ENCODE measurements at places on chromosomes 3 and 15.

DNA sequence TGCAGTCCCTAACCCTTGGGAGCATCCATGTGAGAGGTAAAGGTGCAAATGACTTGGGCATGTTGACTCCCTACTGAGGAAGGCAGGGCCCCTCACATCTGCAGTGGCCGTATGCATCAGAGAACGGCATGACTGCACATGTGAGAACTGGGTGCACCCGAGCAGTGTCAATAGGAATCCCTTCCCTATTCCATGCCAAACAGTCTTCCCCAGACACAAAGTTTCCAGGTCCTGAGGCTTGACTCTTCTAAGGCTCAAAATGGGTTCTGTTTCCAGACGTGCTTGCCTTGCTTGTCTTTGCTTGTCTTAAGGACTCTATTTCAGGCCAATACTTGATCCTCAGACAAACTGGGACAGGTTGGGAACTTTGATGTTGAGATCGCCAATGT lies 20.5 kb upstream of the ANPEP start:
- no peak for DNase-seq

DNA sequence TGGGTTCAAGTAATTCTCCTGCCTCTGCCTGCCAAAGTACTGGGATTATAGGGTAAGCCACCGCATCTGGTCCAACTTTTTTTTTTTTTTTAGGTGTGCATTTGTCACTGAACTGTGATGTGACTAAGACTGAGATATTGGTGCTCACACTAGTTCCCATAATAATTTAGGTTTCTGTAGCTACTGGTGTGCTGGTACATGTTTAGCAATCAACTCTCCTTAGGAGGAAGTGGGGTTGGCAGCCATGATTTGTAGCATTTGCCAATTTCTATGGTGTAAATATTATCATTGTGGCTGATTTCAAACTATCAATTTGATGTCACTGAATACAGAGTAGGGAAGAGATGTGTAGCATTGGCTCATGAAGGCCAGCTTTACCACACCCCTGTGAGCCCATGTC lies 372.7 kb downstream of the EDEM1 start:
- DNase-seq: no peak

DNA sequence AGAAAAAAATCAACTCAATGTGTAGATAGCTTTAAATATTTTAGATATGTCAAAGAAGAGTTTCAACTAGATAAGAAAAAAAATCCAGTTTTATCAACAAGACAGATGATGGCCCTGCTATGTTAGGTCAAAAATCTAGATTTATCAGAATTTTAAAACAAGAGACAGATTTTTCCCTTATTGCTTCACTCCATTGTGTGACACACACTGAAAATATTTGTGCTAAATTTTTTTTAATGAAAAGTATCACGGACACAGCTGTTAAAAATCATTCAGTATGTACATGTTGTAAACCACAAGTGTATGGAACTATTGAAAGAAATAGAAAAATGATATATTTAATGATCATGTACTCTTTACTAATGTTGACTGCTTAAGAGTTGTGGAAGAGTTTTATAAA lies 43.6 kb downstream of the FOXB1 start:
- no peak for DNase-seq

GRCh38 chr3:44887101-44887500 lies 12.7 kb downstream of the TGM4 start:
- no peak for DNase-seq

DNA sequence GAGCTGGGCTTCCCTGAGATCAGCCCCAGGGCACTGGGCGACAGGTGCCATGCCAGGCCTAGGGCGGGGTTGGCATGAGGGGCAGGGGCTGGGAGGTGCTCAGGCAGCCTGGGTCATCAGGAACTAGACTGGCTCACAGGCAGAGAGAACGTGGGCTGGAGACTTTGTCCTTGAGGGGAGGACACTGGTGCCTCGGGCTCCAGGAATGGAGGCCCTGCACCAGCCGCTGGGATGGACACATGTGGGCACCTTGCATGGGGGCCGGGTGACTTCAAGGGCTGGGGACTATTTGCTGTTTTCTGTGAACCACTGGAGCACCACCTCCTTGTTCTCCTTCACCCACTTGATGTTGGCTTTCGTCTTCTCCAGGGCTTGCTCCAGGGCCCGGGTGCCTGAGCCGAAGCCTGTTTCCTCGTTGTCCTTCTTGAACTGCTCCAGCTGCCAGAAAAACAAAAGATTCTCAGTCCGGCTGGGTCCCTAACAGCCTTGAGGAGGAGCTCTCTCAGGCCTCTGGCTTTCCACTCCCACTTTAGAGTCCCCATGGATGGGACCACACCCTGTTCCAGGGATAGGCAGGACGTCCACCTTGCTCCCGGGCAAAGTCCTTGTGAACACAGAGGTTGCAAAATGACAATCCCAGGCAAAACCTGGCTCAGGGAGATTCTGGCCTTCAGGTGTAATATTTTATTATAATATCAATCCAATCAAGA lies 9.1 kb downstream of the MESP2 start:
- no peak for DNase-seq

GRCh38 chr3:17398959-17399551 lies 343.4 kb downstream of the TBC1D5 start:
- no peak for DNase-seq

DNA sequence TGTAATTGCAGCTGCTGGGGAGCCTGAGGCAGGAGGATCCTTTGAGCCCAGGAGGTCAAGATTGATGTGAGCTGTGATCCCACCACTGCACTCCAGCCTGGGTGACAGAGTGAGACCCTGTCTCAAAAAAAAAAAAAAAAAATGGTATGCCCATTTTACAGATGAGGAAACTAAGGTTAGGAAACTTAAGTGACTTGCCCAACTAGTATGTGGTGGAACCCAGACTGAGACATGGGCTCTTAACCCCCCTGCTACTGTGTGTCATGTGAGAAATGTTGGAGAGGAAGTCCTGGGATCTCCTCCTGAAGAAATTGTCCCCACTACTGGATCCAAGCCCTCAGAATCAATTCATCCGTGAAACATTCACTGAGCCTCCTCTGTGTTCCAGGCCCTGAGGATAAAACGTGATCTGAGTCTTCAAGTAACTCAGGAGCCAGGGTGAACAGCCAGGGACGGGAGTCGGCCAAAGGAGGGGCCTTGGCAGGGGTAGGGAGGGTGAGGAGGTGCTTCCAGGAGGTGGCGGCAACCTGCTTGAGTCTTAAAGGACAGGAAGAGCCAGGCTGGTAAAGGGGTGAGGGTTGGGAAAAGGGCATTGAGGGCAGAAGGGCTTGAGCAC lies 19.6 kb upstream of the RNU6-1 start:
- no peak for DNase-seq

DNA sequence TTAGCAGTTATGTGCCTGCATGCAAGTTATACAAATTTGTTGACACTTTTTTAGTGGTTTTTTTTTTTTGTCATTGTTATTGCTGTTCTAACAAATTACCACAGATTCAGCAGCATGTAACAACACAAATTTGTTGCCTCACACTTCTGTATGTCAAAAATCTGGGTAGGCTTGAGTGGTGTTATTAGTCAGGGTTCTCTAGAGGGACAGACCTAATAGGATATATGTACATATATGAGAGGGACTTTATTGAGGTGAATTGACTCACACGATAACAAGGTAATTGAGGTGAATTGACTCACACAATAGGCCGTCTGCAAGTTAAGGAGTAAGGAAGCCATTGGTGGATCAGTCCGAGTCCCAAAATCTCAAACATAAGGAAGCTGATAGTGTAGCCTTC lies 15.0 kb upstream of the PLSCR1 start:
- DNase-seq: no peak

GRCh38 chr15:77895742-77896141 lies 181.8 kb downstream of the TBC1D2B start:
- no peak for DNase-seq

DNA sequence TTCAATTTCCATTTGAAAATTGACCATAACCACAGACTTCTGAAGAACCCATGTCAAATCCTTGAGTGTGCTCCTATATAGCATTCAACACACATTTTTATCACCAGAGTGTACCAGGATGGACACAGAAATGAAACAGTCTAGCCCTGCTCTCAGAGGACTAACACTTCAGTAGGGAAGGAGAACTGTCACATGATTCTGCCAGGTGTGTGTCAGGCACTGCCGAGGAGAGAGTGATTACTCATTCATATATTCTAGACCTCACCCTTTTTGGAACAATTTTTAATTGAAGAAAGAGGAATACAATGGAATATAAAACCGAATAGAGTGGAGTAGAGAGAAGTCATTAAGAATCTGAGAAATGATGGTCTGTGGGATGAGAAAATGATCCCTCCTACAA lies 125.8 kb downstream of the ERC2 start:
- DNase-seq: no peak

- no peak for DNase-seq
These were observed 202.0 kb upstream of the CFAP20DC start for GRCh38 chr3:59251869-59252268.

DNA sequence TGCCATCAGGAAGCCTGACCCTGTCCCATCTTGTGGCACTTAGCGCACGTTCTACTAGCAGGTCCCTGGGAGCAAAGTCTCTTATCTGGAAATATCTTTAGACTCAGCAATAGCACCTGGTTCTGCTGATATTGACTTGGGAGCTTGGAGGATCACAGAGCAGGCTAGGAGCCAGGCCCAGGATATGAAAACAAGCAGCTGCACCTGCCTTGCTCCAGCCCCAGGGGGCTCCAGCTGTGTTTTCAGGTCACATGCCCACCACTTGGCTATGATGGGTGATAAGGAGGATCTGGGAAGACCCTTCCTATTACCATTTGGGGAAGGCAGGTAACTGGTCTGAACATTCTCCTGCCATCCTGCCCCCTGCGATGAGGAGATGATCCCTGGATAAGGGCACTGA lies 87.8 kb downstream of the C3orf70 start:
- no peak for DNase-seq

- DNase-seq: no peak
These were observed 27.1 kb downstream of the SLC12A1 start for GRCh38 chr15:48233246-48233645.

DNA sequence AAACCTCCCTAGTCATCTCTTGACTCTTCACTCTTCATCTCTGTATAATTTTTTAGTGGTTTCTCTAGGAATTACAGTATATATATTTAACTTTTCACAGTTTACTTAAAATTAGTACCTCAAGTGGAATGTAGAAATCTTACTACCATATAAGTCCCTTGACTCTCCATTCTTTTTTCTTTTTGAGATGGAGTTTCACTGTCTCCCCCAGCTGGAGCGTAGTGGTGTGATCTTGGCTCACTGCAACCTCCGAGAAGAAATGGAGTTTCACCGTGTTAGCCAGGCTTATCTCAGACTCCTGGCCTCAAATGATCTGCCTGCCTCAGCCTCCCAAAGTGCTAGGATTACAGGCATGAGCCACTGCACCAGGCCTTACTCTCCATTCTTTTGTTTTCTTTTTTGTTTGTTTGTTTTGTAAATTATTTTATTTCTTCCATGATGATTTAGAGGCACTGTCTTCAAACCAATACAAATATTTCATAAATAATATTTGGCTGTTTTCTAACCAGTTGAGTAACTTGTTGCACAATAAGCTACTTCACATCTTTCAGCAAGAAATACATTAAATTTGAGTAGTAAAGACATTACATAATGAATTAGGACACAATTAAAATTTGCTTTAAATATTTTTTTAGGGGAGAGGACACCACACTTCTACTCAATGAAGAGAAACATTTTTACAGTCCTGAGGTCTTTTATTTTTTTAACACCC lies 144.8 kb downstream of the RBPMS2 start:
- DNase-seq: no peak

DNA sequence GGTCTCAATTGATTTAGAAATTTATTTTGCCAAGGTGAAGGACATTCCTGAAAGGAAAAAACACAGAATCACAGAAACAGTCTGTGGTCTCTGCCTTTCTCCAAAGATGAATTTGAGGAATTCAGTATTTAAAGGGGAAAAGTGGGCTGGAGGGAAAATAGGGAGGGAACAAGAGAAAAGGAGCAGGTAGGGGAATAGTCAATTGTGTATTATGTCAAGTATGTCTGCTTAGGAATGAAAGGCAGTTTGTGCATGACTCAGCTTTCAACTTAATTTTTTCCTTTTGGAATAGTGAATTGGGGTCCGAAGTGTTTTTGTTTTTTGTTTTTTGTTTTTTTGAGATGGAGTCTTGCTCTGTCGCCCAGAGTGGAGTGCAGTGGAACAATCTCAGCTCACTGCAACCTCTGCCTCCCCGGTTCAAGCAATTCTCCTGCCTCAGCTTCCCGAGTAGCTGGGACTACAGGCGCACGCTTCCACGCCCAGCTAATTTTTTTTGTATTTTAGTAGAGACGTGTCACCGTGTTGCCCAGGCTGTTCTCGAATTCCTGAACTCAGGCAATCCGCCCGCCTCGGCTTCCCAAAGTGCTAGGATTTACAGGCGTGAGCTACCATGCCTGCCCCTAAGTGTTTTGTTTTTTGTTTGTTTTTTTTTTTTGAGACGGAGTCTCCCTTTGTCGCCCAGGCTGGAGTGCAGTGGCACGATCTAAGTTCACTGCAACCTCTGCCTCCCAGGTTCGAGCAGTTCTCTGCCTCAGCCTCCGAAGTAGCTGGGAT lies 74.1 kb upstream of the MAP4 start:
- DNase-seq: no peak

- DNase-seq: no peak
These were observed 35.4 kb downstream of the ARHGAP31 start for GRCh38 chr3:119329551-119329950.

DNA sequence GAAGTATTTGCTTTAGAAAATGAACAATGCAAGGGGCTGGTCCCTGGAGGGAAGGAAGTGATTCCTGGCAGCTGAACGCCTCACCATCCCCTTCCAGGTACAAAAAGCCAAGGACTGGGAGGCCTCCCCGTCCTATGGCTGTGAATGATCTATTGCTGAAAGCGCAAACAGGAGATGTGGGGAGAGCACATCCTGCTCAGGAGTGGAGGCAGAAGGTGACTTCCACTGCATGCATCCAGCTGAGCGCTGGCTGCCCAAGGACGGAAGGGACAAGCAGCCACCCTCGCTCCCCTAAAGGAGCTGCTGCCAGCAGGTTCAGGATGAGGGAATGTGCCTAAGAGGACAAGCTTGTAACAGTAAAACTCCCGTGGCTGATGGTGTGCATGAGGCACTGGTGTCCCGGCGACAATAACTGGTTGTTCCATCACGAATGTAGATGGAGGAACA lies 41.4 kb downstream of the ABTB1 start:
- no peak for DNase-seq

- no peak for DNase-seq
These were observed 210.3 kb upstream of the SGO1 start for GRCh38 chr3:20396335-20396734.

DNA sequence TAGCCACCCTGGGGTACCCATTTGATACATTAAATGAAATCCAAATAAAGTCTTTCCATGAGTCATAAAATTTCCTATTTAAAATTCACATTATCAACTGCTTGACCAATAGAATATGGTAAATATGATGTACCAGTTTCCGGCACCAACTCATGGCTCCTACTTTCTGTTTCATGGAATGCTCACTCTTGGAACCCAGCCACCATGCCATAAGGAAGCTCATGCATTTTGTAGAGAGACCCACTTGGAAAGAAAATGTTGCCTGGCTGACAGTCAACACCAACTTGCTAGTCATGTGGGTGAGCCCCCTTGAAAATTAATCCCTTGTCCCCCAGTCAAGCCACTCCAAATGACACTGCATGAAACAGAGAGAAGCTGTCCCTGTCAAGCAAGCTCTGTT lies 57.2 kb downstream of the WWTR1 start:
- no peak for DNase-seq

Data from stimulated activated CD4-positive, alpha-beta T cell treated with anti-CD3 and anti-CD28 coated beads, TNF-alpha, amount 100 ng/mL, for 1 hour (primary cell).